ENCODE measurements at places on chromosomes 7 and 10. TPM values are rescaled to one million over a fixed set of nuclear protein-coding genes. Genes with fewer than 3 reads are reported as not detected.

Gene AASS
- 30.2 TPM for total RNA-seq

Gene ZNF438
- 1.3 TPM for total RNA-seq

Gene CTBP2
- total RNA-seq, result 70.2 TPM

Gene TBRG4
- total RNA-seq, result 87.4 TPM

Gene TMEM270
- total RNA-seq, result not detected

Gene HOXA6
- total RNA-seq, result 0.28 TPM

Gene MYPN
- total RNA-seq, result 1.1 TPM

Gene TRA2A
- total RNA-seq, result 44.9 TPM

Gene MOGAT3
- not detected for total RNA-seq

Gene ANKRD2
- 0.85 TPM for total RNA-seq

Gene ABCB1
- 2.0 TPM for total RNA-seq

Gene TET1
- 4.2 TPM for total RNA-seq

Gene GPR85
- total RNA-seq, result 0.56 TPM

Gene CRHR2
- not detected for total RNA-seq

Gene FAM180A
- 3.1 TPM for total RNA-seq

Gene OPN1SW
- not detected for total RNA-seq

Gene DPYSL4
- 7.6 TPM for total RNA-seq

Gene STEAP4
- 0.19 TPM for total RNA-seq

Gene RADIL
- 0.38 TPM for total RNA-seq

Gene HIPK2
- total RNA-seq, result 6.3 TPM

Gene IKZF1
- total RNA-seq, result not detected

Gene SRRM3
- 0.56 TPM for total RNA-seq

Gene TMEM176B
- total RNA-seq, result not detected

Gene PRKCQ
- total RNA-seq, result under 0.01 TPM

Gene DRGX
- total RNA-seq, result not detected

Gene STAG3
- 1.1 TPM for total RNA-seq

Gene ACBD7
- 0.85 TPM for total RNA-seq

Gene DYDC2
- not detected for total RNA-seq

All from regular cardiac myocyte (primary cell).